ENCODE measurements at places on chromosomes 7 and 10.

GRCh38 chr10:6642876-6643275 is 62.8 kb upstream of the PRKCQ start:
- DNase-seq, result no peak

DNA sequence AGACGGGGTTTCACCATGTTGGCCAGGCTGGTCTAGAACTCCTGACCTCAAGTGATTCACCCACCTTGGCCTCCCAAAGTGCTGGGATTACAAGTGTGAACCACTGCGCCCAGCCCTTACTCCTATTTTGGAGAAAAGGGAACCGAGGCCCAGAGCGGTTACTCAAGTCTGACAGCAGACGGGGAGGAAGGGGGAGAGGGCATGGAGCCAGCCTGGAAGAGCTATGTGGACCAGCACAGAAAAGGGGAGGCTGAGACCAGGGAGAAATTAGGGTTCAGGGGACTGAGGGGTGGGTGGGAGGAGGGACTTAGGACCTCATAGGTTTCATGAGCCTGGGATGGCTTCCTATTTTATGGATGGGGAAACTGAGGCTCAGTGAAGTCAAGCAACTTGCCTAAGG is 1.5 kb downstream of the SFRP5 start:
- DNase-seq, result no peak

DNA sequence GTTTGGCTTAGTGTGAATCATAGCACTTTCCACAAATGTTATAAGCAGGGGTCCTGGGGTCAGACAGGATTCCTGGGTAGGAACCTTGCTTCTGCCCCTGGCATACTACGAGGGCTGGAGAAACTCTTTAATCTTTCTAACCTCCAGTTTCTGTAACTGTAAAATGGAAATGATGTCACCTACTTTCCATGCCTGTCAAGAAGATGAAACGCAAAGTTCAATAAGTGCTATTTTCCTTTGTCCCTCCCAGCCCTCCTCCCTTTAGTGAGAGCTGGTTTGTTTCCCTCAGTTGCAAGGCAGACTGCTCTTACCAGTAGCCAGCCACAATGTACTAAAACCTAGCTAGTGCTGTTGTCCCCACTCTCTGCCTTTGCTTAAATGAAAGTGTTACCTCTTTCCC is 117.1 kb upstream of the HPS1 start:
- DNase-seq, result no peak

DNA sequence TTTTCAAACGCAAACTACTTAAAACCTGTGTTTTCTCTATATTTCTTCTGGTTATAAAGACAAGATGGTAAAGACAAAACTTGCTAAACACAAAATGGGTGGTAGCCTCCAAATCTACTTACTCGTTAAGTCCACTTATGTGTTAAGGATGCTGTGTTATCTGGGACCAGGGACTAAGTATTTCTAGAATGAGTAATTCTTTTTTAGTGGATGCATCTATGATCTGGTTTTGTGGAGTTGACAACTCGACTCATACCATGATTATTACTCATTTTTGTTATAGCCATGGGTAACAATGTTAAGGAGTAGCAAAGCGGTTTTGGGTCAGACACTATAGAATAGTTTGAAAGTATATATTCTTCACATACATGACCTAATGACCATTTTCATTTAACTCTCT is 239.5 kb upstream of the FOXP2 start:
- DNase-seq, result no peak

DNA sequence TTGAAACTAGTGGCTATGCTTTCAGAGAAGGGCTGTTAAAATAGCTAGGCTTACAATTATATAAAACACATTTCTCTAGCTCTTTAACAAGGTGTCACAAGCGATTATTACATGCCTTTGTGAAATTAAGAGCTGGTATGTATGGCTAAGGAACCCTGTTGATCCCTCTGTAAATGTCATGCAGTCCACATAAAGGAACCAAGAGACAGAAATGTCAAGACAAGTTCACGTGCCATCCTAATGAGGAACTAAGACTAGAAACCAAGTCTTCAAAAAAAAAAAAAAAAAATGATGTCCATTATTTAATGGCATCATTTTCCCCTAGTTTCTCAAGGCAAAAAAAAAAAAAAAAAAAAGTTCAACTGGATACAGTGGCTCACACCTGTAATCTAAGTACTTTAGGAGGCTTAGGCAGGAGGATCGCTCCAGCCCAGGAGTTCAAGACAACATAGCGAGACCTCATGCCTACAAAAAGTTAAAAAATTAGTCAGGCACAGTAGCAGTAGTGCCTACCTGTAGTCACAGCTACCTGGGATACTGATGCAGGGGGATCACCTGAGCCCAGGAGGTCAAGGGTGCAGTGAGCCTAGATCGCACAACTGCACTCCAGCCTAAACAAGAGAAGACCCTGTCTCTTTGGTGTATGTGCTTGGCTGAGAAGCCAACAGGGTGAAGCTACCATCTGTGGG is 63.4 kb downstream of the SRPK2 start:
- DNase-seq, result no peak

DNA sequence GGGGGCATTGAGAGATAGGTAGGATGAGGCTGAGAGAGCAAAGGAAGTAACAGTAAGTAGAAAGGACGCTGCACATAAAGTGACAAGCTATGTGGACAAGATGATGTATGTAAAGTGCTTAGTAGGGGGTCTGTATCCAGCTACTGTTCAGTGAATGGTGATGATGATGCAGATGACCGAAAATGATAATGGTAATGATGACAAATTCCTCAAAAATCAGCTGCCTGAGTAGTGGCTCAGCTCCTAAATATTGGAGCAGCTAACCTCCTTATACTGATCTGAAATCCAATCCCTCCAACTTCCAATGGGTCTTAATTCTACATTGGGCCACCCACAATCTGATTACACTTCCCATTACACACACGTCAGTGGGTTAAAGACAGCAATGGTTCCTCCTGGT is 27.1 kb upstream of the KCNMA1 start:
- no peak for DNase-seq

DNA sequence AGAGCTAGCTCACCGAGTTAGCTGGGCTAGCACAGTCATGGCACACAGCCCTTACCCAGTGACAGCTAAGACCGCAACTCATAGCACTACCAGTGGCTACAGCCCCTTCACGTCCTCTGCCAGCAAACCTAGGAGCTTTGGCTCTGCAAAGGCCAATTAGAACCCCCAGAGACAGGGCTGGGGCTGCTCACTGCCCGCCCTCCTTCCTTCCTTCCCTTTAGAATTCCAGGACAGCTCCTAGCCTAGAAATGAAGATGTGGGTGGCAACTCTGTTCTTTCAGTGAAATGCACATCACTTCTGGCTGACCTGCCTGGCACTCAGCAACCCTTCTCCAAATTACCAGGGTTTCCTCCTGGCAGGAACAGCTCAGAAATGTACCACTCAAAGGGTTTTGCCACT is 99.9 kb downstream of the FAM53B start:
- no peak for DNase-seq

- no peak for DNase-seq
These were observed 71.6 kb downstream of the PLCE1 start for GRCh38 chr10:94065362-94065761.

- no peak for DNase-seq
These were observed 40.7 kb upstream of the ANAPC16 start for GRCh38 chr10:72175149-72175548.

GRCh38 chr10:88117869-88118632 is 254.6 kb downstream of the PTEN start:
- no peak for DNase-seq

GRCh38 chr7:87448388-87448787 is 27.1 kb downstream of the ABCB4 start:
- no peak for DNase-seq

GRCh38 chr10:80201608-80202141 is 3.7 kb downstream of the ANXA11 start:
- no peak for DNase-seq

DNA sequence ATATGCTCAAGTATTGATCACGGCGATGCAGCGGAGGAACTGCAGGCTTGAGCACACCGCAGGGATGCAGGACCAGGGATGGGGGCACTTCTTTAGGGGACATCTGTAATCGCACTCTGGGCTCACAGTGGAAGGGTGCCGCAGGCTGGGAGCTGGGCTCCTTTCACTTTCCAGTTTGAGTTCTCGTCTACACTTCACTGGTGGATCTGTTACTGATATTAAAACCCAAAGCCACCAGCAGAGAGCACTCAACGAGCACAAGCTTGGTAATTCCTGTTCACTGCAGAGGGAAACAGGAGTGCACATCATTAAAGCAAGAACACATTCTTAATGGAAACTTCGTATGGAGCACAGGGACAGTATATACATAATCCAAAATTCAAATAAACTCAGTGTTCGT is 91.3 kb downstream of the PARD3 start:
- no peak for DNase-seq

All from activated naive CD4-positive, alpha-beta T cell treated with anti-CD3 and anti-CD28 coated beads, Interleukin-2, amount 50 U/mL, for 16 hours (primary cell).